ENCODE measurements at places on chromosomes 12 and 14.

GRCh38 chr14:36019126-36019525, 157.4 kb downstream of the PTCSC3 start:
- no peak for DNase-seq

- no peak for DNase-seq
Measured at GRCh38 chr12:124148481-124149273, 146.2 kb upstream of the RFLNA start.

DNA sequence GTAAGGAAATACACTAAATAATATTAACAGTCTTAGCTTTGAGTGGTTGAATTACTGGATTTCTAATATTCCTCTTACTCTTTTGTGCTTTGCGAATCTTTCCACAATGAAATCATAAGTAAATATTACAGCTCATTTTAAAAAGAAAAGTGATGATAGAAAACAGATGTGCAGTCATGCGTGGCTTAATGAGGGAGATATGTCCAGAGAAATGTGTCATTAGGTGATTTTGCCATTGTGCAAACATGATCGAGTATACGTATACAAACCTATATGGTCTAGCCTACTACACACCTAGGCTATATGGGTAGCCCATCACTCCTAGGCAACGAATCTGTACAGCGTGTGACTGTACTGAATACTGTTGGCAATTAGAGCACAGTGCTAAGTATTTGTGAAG, 59.3 kb downstream of the SLC15A5 start:
- DNase-seq, result no peak

GRCh38 chr14:99282261-99283050, 10.5 kb upstream of the BCL11B start:
- DNase-seq, result no peak

GRCh38 chr12:87768501-87769287, 260.5 kb downstream of the C12orf50 start:
- no peak for DNase-seq

DNA sequence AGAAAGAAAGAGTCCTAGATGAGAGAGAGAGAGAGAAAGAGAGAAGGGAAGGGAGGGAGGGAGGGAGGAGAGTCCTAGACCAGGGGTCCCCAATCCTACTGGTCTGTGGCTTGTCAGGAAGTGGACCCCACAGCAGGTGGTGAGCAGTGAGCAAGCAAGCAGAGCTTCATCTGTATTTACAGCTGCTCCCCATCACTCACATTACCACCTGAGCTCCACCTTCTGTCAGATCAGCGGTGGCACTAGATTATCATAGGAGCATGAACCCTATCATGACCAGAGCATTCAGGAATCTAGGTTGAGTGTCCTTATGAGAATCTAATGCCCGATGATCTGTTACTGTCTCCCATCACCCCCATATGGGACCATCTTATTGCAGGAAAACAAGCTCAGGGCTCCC, 39.2 kb upstream of the AMN1 start:
- DNase-seq, result no peak

DNA sequence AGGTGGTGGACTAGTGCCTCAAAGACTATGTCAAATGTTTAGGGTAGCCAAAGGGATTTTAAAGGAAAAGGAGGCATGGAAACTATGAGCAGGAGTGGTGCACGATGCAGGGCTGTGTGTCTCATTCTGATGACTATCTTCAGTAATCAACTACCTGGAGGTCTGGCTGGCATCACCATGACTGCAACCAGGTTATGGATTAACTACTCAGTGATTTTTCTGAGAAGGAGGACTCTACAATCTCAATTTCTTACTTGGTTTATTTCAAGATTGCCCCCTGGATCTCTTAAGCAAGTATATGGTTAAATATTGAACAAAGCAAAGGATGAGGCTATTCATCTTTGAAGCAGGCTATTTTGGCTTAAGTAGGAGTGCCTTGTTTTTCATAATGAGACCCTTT, 19.2 kb upstream of the EDDM3A start:
- no peak for DNase-seq

DNA sequence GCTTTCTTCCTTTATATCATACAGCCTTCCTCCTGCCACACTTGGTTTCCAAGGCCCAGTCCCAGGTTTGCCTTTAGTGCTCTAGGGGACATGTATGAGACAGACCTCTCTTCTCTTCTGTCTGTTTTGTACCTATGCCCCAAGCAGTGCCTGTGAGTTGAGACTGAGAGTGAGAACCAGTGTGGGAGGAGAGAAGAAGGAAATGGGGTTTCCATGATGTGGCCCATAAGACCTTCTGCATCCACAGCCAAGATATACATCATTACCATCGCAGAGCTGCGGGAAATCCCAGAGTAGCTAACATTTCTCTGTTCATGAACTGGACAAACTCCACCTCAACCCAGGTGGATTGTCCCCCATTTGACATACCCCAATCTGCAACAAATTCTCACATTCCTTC, 2.8 kb downstream of the TESPA1 start:
- DNase-seq, result no peak

DNA sequence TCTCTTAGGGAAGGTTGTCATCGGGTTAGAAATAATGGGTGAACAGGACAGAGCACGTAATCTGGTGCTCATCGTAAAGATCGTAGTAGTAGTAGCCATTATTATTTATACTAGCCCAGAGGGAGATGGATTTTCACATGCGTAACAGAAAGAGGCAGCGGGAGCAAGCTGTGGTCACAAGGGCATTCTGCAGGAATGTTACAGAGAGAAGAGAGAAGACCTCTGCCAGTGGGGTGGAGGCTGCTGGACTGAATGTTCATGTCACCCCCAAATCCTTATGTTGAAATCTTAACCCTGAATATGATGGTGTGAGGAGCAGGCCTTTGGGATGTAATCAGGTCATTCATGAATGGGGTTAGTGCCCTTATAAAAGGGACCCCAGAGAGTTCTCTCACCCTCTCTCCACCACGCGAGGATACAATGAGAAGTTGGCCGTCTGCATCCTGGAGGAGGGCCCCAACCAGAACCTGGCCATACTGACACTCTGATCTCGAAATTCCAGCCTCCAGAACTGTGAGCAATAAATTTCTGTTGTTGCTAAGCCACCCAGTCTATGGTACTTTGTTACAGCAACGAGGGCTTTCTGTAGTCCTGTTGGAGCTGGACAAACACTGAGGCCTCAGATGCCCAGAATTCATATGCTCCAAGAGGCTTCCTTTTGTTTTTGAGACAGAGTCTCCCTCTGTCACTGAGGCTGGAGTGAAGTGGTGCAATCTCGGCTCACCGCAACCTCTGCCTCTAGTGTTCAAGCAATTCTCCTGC, 131.2 kb upstream of the MED13L start:
- no peak for DNase-seq

DNA sequence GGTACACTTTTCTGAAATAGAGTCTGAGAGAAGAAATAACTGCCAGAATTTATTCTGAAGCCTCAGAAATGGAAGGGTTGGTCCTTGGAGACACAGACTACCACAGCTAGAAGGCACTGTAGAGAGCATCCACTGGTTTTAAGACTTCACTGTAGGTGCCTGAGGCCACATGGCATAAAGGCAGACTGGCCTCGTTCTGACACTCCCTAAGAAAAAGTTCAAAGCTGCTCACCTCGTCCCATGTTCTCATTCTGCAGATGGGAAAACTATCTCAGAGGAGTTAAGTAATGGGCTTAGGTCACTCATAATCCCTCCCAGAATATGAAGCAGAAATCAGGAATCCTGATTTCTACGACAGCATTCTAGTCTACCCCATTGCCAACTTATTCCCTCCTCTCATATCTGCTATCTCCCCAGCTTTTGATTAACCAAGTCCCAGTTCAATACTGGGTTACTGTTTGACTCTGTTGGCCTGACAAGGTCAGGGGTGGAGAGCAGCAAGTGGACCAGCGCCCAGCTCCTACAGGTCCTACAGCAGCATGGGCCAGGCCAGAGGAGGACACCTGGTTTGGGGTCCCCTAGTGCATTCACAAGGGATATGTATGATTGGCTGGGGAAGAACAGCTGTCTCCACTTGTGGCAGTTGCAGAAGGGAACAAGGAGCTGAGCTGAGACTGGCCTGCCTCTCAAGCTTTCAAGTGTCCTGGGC, 3.7 kb downstream of the ITGA5 start:
- no peak for DNase-seq
